ENCODE measurements at places on chromosomes 16 and 17. TPM values are rescaled to one million over a fixed set of nuclear protein-coding genes. Genes with fewer than 3 reads are reported as not detected.

- no peak for DNase-seq
Measured at GRCh38 chr16:4358236-4358635, 7.1 kb upstream of the PAM16 start.

The GUCY2D gene
- not detected for total RNA-seq

GRCh38 chr16:85152414-85153030 lies 40.2 kb upstream of the CIBAR2 start:
- DNase-seq, result no peak

GRCh38 chr17:71260366-71260940 lies 860.4 kb upstream of the SOX9 start:
- no peak for DNase-seq

- no peak for DNase-seq
Measured at GRCh38 chr17:35612924-35613521, 25.9 kb downstream of the AP2B1 start.

- no peak for DNase-seq
Measured at GRCh38 chr17:40399185-40399584, 18.5 kb downstream of the TOP2A start.

DNA sequence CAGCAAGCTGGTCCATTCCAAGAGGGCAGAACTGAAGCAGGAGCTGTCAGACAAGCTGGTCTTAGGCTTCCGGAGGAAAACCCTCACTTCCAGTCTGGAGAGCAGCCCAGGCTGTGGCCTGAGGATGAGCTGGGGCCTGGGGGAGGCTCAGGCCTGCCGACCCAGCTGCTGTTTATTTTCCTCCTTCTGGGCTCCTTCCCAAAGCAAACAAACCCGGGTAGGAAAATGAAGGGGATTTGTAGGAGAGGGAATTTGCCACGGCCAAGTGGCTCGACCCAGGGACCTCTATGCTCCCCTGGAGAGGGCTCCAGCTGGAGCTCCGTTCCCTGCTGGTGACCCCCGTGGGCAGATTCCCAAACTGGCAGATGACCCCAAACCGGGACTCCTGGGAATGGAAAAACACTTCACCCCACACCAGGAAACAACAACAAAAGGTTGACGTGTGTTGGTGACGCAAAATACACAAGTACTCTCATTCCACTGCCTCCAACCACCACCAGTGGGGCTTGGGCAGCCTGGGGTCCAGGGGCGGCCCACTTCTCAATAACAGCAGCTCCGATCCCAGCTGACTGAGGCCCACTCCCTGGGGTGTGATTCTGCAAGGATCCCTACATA lies 8.8 kb downstream of the JUP start:
- no peak for DNase-seq

GRCh38 chr16:75311383-75311938 lies 60.0 kb upstream of the BCAR1 start:
- DNase-seq, result no peak

The PYCARD gene
- total RNA-seq, result 15.1 TPM

- no peak for DNase-seq
Measured at GRCh38 chr17:44942456-44942855, 5.1 kb downstream of the KIF18B start.

- DNase-seq, result no peak
Measured at GRCh38 chr16:67919622-67920221, 11.9 kb downstream of the CTRL start.

- DNase-seq, result peak; percentile 68
Measured at GRCh38 chr17:82414548-82415281, 3.4 kb upstream of the HEXD start.

DNA sequence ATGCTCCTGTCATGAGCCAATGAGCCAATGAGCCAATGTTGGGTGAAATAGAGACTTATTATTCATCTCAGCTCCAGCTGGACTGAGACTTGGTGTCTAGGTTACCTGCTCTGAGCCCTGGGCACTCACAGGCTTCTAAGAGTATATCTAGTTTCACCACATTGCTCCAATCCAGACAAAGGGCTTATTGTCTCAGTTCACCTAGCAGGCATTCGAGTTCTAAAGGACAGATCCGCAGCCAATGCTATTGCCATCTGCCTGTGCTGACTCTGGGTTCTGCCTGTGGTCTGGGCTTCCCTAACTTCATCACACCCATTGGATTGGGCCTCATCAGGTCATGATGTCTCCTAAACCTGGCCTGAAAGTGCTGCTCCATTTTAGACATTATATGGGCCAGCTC lies 66.1 kb upstream of the HS3ST4 start:
- no peak for DNase-seq

DNA sequence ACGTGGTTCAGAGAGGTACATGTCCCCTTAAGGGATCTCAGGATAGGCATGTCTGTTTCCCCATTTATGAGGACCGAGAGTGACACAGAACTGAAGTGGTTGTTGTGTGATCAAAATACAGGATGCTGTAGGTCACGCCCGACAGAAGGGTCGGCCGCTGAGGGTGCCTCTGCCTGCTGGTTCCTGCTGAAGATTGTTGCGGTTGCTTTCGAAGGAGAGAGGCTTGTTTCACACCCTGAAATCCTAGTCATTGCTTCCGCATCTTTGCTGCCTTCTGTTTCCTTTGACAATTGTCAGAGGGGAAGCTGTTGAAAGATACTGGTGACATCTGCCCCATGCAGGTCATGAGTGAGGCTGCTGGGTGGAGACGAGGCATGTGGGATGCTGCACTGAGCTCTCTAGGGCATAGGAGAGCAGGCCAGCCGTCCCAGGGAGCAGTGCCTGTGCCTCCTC lies 3.8 kb upstream of the NAT9 start:
- peak; percentile 74 for DNase-seq

DNA sequence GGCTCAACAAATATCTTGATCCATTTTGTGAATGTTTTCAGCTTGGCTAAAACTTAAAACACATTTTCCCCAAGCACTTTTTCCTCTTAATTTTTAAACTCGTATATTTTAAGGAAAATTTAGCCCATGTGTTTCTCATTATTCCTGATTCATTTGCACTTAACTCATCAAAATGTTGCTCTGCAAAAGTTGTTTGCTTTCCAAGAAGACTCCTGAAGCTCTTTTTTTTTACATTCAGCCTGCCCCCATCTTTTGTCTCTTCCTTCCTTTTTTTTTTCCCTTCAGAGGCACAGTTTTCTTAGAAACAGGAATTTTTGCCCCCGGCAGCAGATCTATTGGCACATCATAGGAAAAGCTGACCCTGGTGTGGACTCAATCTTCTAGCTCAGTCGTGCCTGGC lies 155.0 kb upstream of the SALL1 start:
- DNase-seq, result no peak

The KRTAP4-6 gene
- not detected for total RNA-seq

GRCh38 chr17:8791248-8791909 lies 7.8 kb downstream of the MFSD6L start:
- no peak for DNase-seq

The SLC35G6 gene
- total RNA-seq, result not detected

DNA sequence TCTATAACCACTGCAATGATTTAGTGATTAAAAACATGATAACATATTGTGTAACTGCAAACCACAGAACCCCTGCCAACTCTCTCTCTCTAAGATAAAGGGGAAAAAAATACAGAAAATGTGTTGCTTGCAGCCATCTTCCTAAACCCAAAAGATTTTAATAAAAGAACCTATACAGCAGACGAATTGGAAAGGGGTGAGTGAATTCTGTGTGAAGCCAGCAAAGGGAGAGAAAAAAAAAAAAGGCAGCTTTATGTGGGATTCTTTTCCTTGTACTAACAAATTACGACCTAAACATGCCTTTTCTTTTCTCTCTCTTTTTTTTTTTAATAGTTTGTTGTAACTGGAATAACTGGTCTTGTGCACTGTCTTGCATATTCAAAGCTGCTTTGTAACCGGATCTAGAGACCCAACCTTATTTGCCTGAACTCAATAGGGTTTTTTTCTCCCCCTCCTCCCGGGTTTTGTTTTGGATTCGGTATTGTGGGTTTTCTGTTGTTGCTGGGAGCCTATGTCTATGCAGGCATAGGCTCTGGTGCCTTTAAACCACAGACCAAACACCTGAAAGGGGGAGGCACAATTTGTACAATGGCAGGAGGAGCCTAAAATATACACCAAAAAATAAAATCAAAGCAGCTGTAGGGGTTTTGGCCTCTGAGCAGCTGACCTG lies 7.0 kb upstream of the ZFHX3 start:
- DNase-seq, result no peak

The KRTAP9-4 gene
- total RNA-seq, result not detected

DNA sequence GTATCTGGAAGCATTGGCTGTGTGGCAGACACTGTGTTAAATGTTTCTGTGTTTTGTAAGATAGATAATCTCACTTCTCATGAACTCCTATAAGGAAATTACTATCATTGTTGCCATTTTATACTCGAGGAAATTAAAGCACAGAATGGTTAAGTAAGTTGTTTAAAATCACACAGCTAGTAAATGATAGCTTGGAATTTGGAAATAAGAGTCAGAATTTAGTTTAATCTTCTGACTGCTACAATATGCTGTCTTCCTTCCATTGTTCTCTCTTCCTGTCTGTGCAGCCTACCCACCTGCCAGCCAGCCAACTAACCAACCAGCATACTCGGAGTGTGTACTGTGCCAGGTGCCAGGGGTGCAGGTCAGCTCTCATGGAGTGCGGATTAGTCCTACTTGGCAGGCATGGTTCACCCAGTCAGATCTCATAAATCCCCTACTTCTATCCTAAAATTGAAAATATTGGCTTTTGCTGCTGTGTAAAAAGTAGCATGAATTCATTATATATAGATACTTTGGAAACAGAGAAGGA lies 79.9 kb upstream of the LGALS9 start:
- no peak for DNase-seq

GRCh38 chr16:89395150-89396142 lies 94.9 kb downstream of the ANKRD11 start:
- DNase-seq, result no peak

The PRR11 gene
- 51.5 TPM for total RNA-seq

The GGNBP2 gene
- 92.5 TPM for total RNA-seq

The ACE gene
- total RNA-seq, result not detected

DNA sequence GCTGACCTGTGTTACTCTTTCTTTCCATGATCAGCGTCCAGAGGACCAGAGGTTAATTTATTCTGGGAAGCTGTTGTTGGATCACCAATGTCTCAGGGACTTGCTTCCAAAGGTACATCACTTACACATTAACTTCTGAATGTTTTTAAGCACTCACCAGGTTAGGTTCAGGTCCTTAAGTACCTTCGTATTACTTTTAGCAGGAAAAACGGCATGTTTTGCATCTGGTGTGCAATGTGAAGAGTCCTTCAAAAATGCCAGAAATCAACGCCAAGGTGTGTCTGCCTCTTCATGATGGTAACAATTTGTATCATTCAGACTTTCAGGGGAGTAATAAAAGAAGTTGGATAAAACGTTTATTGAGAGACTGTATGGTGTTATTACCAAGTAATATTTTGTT lies 3.3 kb downstream of the HERPUD1 start:
- no peak for DNase-seq

The TBX6 gene
- total RNA-seq, result 2.7 TPM

The FBXW10 gene
- total RNA-seq, result not detected

DNA sequence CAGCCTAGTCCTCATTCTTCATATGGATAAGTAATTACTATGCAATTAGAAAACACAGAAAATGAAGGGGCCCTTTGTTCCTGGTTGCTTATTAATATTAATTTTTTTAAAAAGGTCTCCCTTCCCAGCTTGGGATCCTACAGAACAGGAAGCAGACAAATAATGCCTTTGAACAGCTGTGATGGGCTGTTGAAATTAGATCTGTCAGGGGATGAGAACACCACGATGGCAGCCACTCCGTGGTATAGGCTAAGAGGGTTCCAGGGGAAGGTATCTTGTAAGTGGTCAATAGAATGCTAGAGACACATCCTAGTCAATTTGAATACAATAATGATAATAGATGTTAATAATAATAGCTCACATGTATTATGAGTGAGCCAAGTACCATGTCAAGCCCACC lies 83.1 kb downstream of the CCDC182 start:
- DNase-seq, result no peak

GRCh38 chr16:3283543-3284447 lies 504 bp downstream of the ZNF263 start:
- no peak for DNase-seq

- DNase-seq, result no peak
Measured at GRCh38 chr17:61284746-61285145, 114.9 kb upstream of the TBX2 start.

DNA sequence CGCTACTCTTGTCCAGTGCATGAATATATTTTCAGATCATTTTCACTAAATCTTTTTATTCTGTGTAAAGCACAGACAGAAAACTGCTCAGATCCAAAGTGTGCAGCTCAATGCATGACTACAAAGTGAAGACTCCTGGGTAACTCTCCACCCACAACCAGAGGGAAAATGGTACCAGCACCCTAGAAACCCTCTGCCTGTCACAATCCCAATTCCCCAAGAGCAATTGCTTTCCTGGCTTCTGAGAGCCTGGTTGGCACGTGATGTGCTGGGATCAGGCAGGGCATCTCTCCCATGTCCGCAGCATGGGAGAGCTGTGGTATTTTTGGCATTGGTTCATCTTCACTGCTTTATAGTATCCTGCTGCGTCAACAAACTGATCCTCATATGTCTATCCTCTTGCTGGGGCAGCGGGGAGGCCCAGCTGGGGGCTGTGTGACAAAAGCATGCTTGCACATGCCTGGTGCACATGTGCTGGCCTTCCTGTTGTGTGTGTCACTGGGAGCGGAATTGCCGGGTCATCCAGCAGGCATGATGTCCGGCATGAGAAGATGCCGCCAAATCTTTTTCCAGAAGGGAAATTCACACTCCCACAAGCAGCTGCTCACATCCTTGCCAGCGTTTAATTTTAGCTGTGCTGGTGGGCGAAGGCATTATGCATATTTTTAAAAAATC lies 278.9 kb upstream of the FOXF1 start:
- DNase-seq, result no peak

DNA sequence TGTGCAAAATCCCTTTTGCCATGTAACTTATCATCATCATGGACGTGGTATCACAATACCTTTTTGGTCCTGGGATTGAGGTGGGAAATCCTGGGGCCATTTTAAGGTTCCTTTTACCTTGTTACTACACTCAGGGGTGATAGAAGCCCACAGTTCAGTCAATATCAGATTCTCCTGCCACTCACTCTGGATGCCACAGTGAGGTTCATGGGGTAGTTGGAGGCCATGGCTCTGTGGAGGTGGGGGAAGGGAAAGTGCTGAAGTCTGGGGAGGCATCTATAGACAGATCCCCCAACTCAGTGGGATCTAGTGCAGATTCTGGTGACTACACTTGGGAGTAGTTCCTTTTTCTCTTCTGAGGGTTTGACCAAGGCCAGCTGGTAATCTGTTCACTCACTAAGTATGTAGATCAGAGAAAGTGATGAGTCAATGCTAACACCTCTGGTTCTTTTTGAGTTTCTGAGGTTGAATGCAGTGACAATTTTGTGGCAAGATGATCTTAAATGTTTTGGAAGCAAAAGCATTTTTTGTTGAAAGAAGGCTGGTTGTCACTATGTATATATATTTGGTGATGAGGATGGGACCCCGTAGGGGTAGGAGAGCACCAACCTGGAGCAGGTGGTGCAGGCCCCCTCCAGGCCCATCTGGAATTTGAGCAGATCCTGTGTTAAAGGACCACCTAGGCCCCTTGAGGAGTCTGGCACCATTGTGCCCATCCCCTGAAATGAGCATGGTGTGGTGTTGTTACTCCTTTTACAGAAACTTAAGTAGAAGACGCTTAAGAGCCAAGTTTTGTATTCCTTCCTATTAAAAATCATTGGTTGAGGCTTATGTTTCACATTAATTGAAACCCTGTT lies 18.8 kb upstream of the IRF8 start:
- no peak for DNase-seq

GRCh38 chr17:49870298-49870697 lies 22.4 kb upstream of the TAC4 start:
- no peak for DNase-seq

- DNase-seq, result no peak
Measured at GRCh38 chr17:77963441-77963840, 4.9 kb downstream of the TNRC6C start.

Data from activated T-helper 2 cell treated with anti-CD3 and anti-CD28 coated beads, Interferon-gamma antibody, Interleukin-2, Interleukin-4, amounts not matched to agents 10 μg/mL and 5 μg/mL and 100 μg/mL, durations not matched to agents 14 hours and 24 hours and 36 hours (primary cell).